Activated CD4-positive, alpha-beta T cell treated with anti-CD3 and anti-CD28 coated beads for 1 hour (primary cell): ENCODE measurements at places on chromosomes 16 and 17.

DNA sequence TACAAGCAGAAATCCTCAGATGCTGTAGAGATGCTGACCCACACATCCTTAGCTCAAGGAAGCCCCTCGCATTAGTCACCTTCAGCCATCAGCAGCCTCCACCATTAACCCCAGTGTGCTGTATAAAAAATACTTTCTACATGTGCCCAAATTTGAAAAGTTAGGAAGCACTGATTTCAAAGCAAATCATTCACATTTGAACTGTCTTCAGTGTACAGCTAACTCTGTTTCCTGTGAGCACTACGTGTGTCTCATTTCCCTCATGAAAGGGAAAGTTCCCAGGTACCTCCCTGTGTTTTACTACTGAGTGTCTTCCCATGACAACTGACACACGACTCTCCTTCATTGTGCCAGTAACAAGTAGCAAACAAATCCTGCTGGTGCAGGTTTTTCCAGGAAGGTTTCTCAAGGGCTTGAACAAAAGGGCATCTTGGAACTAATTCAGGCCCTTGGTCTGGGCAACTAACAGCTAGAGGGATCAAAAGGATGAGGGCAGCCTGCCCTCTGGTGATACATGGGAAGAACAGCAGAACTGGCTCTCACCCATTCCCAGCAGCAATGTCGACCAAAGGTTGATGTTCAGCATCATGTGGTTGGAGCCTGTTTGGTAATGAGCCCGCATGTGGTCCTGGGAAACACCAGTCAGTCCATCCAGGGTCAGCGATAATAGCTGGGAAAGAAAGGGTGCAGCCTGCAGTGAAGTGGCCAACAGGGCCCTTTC is 4.0 kb downstream of the SLC35B1 start:
- no peak for DNase-seq

DNA sequence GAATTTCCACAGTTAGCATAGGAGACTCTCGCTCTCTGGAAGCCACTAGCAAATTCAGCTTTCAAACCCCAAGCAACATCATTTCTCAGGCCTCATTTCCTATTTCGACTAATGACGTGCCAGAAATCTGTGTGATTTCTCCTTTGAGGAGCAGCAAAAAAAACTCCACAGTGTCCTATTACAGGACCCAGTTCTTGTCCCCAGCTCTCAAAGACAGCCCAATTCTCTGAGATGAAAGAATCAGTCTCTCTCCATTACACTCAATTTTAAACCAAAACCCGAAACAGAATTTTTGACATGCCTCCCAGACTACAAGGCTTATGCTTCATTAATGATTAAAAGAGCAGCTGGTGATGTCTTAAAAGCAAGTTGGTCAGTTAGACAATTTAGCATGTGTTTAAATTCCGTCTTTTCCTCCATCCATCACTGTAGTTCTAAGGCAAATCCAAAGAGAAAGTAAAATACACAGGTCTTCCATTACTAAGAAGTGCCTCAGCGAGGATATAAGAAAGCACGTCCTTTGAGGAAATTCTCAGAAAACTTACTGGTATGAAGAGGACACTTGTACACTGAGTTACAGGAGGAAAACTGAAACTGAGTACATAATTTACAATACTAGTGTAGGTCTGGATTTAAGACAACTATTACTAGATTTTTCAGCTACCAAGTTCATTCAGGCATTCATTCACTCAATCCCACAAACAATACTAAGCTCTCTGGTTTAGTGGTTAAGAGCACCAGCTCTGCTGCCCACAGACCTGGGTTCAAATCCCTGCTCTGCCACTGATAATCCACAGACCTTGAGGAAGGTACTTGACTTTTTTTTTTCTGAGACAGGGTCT is 12.5 kb downstream of the TOM1L2 start:
- no peak for DNase-seq

DNA sequence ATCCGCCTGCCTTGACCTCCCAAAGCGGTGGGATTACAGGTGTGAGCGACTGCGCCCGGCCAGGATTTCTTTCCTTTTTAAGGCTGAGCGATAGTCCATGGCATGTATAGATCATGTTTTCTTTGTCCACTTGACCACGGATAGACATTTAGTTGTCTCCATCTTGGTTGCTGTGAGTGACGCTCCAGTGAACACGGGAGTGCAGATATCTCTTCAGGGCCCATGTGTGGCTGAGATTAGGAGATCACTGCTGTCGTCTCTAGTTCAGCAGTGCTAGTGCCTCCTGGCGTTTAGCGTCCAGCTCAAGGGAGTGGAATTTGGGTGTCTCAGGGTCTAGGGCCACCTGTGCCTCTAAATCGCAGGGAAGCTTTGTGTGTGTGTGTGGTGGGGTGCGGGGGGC is 41.5 kb downstream of the ABCC1 start:
- DNase-seq: no peak

GRCh38 chr16:83803811-83804210 is 4.0 kb upstream of the HSBP1 start:
- no peak for DNase-seq

DNA sequence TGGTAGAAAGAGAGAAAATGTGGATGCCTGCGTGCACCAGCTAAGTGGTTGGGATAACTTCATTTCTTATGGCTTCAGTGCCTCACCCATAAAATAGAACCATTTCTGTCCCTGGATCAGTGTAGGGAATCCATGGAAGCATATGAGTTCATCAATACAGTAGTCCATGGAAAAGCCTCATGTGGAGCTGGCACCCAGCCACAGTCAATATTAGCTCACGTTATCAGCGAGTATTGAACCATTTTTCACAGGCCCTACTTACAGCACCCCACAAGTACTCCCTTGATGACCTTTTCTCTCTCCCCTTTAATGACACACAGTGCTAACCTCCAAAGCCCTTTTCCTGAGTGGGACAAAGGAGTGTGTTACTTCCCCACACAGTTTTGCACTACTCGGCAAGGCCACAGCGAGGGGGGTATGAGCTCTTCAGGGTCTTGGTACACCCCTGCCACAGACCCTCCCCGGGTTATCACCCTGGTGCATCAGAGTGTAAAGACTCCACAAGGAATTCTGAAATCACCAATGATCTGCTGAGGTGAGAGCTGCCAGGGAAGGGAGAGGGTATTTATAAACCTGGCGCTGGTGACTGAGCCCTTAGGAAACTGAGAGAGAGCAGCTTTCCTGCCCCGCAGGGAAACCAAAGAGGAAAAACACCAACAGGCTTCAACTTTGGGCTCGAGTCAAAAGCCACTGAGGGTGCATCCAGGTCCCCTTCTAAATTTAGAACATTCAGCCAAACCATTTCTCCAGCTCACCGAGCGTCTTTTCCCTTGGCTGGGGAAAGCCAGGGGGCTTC is 36.9 kb downstream of the DYNLRB2 start:
- DNase-seq: no peak

GRCh38 chr17:1736348-1737281 is 6.1 kb upstream of the SERPINF2 start:
- no peak for DNase-seq

GRCh38 chr16:87409153-87409552 is 17.0 kb downstream of the MAP1LC3B start:
- DNase-seq: no peak

DNA sequence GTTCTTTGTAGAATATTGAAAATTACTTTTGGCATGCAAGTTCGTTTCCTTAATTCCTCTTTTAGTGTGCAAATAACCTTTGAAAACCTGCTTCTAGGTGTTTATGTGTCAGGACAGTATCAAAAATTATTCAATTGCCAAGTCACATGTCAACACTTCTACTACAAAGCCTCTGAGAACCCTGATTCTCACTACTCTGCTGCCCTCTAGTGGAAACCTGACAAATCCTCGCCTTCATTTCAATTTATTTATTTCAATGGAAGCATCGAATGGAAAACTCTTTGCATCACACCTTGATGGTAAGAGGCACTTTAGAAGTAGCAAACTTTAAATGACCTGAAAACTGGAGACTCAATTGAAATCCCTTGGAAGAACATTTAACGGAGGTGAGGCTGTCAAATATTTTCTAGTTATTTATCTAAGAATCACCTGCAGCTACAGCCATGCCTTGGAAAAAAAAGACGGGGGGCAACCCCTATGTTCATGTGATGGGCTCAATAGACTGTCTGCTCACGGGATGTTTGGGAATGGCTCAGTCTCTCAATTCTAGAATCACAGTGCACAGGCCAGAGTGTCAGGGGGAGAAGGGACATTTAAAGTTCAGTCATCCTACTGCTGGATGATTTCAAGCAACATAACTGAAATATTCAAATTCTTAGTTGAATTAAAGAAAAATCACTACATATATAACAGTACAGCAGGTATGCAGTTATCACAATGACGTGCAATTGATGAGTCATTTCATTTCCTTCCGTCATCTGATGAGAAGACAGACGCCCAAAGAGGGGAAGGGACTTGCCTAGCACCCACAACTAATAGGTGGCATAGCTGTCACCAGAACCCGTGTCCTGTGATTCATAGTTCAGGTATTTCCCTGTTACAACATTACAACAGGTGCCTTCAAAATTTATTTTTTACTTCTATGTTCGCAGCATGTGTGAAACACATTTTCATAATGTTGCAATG is 563.9 kb downstream of the TOX3 start:
- DNase-seq: no peak

- DNase-seq: no peak
These were observed 591 bp downstream of the YPEL3 start for GRCh38 chr16:30095166-30096078.

DNA sequence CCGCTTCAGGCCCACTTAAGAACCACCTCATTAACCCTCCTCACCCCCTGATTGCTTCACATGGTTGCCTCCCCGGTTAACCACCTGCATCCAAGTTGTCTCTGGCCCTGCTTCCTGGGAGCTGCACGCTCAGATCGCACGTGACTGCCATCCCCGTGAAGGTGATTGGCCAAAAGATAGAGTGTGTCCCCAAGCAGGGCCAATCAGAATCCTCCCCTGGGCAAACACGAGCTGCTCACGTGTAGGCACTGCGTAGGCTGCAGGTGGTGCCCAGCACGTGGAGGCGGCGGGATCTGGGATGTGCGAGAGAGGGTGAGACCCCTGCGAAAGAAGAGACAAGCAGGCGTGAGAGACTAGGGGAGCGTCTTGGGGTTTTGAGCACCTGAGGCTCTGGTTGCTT is 111.8 kb upstream of the CRHR1 start:
- no peak for DNase-seq

DNA sequence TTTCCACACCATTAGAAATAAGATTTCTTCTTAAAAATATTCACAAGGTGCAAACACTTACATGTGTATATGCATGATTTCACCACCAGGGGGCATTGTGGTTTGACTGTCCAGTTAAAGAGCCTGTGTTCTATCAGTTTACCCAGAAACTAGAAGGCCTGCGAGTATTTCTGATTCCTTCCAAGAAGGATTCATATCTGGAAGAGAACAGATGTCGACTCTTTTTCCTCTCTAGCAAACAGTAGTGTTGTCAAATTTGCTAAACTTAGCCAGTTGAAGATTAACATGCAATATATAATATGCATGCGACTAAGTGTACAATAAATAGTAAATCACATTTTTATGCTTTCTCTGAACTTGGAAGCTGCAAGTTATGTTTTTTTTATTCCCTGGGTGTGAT is 404.1 kb downstream of the WWOX start:
- no peak for DNase-seq

DNA sequence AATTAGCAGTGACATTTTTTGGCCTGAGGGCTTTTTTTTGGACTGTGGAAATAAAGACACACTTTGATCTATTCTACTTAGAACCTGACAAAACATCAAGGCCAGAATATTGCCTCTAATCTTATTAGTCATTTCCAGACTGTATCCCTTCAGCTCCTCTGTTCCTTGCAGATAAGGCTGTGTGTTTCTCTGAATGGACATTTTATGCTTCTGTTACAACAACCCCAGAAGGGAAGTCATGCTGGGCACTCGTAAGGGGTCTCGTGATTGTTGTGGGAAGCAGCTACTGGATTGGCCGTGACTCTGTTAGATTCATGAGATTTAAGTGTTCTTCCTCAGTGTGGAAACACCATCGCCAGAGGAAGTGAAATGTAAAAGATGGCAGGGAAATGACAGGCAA is 31.6 kb upstream of the HS3ST2 start:
- no peak for DNase-seq

DNA sequence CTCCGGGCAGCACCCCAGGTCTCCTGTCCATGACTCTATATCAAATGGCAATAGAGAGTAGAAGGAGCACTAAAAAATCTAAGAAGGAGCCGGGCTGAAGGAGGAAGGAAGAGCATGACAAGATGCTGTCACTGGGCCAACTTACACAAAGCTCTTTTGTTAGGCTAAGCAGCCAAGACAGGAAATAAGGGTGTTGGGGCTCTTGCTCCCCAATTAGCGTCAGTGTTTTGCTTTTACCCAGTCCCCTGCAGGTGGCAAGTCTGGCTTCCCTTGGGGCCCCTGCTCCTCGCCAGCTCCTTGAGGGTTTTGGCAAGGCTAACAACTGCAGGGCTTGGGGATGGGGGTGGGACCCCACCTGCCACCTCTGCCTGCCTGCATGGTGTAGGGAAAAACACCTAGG is 120.5 kb downstream of the CCT6B start:
- no peak for DNase-seq

DNA sequence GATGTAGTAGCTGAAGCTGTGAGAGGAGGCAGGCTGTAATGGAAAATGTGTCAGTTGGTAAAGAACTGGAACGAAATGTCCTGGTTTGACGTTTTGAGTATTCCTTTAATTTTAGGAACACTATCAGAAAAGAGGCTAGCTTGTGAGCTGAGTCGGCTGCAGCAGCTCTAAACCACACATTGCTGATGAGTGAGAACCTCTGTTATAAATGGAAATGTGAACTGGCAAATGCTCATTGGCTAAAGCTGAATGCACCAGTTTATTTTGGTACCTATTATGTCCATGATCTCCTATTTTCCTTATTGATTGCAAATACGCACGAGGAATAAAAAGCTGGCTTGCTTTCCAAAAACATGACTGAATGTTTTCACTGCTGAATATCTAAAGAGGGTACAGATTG is 11.0 kb upstream of the WIPI1 start:
- no peak for DNase-seq

GRCh38 chr17:40828454-40829044 is 6.1 kb upstream of the KRT10 start:
- no peak for DNase-seq

- no peak for DNase-seq
These were observed 2.1 kb downstream of the KREMEN2 start for GRCh38 chr16:2966043-2966807.

- no peak for DNase-seq
These were observed 2.1 kb upstream of the LRRC75A start for GRCh38 chr17:16494059-16494458.

- DNase-seq: no peak
These were observed 646 bp downstream of the CBX2 start for GRCh38 chr17:79778504-79779083.

DNA sequence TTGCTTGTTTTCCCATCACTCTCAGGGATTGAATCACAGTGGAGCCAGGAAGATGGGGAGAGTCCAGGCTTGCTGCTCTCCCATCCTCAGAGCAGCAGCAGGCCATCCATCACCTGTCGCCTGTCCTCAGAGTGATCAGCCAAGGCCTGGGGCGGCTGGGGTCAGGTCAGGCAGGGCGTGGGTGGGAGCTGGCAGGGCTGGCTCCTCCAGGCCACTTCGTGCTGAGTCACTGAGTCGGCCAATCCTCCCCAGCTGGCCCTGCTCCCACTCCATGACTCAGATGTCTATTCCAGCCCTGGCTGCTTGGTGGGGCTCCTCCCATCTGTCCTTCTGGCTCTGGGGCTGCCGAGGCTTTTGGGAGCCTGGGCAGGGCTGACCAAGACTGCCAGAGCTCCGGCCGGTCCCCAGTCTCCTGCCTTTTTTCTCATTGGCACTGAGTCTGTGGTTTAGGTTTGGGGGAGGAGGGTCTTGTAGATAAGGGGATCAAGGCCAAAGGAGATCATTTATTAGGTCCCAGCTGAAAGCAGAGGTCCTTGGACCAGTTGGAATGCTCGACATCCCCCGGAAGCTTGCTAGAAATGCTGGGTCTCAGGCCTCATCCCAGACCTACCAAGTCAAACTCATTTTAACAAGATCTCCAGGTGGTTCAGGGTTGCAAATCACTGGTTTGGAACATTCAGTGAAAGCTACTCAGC is 72.7 kb downstream of the ABCC1 start:
- DNase-seq: no peak
